ENCODE measurements at places on chromosomes 4 and X.

GRCh38 chrX:132741689-132742088 is 216.7 kb downstream of the HS6ST2 start:
- no peak for DNase-seq

- DNase-seq = no peak
Observed at GRCh38 chr4:112540695-112541094, 24.7 kb upstream of the NEUROG2 start.

GRCh38 chr4:16029262-16029661 is 54.6 kb downstream of the PROM1 start:
- peak; percentile 54 for DNase-seq

GRCh38 chrX:20418379-20419150 is 151.9 kb upstream of the RPS6KA3 start:
- no peak for DNase-seq

DNA sequence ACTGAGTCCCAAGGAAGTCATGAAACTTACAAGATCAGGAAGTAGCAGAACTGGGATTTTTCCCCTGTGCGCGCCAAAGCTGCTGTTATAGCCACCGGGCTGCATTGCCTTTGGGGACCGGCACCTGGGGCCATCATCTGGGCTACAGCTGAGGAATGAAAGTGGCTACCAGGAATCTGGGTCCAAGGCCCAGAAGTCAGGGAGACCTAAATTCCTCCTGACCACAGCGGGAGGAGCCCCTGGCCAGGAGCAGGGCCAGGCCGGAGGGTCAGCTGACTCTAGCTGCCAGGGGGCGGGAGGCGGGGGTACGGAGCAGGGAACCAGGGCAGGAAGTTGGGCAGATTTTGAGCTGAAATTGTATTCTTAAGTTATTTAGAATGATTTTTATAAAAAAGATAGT is 242.4 kb downstream of the EVC2 start:
- DNase-seq = no peak

DNA sequence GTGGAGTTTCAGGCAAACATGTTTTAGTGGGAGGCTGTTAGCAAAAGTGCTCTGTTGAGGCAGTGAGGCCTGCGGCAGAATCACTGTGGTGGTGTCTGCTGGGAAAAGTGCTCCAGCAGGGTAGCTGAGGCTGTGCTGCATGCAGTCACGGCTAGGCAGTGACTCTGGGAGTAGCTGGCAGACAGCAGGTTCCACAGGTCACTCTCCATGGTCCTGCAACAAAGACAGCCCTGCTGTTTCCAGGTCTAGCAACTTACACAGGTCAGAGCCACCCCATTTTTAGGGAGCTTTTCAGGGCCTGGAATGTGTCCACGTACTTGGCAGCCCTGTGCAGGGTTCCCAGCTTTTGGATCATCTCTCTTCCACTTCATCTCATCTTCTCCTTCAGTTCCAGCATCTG is 184.3 kb downstream of the NAA11 start:
- DNase-seq = peak; percentile 4

- DNase-seq = no peak
Observed at GRCh38 chr4:76611616-76612207, 176.7 kb downstream of the SHROOM3 start.

DNA sequence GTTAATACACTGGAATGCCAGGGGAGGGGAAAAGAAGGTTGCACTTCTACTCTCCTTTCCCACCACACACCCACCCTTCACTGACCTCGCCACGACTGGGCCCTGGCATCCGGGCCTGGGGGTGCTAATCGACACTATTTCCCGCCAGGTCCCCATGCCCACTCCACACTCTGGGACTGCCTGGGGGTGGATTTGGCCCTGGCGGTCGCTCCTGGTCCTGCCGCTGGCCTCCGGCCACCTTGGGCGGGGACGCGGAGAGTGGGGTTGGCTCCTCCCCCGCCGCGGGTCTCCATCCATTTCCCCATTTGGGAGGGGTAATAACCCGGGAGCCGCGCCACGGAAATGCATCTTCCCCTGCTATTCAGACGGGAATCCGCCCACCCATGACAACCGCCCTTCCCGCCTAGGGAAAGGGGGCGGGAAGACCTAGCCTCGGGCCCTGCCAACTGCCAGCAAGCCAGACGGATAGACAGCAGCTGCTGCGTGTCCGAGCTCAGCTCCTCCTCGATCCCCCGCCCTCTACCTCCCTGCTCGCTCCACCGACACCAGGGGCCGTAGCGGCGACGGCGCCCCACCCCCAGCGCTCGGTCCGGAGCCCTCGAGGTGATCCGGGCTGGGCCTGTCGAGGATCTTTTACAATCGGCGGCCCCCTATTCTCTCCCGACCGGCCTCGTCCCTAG is 78.1 kb downstream of the RLIM start:
- peak; percentile 91 for DNase-seq

- DNase-seq = peak; percentile 41
Observed at GRCh38 chrX:22365460-22365859, 92.7 kb downstream of the CBLL2 start.

- DNase-seq = no peak
Observed at GRCh38 chr4:53371049-53371448, 5.2 kb upstream of the SCFD2 start.

DNA sequence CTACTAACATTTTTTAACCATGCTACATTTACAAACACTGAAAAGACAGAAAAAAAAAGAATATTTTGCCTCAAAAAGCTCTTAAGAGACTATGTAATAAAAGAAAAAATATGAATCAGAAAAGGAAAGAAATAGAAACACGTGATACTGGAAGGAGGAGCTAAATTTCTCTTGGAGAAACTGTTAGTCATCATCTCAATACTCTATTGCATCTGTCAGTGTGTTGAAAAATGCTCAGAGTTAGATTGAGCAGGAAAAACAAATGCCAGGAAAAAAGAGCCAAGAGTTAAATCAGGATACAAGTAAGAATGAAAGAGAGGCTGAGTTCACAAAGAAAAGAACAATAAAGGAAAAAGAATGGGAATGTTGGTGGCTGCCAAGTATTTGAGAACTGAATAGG is 2.6 kb downstream of the RAB28 start:
- peak; percentile 65 for DNase-seq

DNA sequence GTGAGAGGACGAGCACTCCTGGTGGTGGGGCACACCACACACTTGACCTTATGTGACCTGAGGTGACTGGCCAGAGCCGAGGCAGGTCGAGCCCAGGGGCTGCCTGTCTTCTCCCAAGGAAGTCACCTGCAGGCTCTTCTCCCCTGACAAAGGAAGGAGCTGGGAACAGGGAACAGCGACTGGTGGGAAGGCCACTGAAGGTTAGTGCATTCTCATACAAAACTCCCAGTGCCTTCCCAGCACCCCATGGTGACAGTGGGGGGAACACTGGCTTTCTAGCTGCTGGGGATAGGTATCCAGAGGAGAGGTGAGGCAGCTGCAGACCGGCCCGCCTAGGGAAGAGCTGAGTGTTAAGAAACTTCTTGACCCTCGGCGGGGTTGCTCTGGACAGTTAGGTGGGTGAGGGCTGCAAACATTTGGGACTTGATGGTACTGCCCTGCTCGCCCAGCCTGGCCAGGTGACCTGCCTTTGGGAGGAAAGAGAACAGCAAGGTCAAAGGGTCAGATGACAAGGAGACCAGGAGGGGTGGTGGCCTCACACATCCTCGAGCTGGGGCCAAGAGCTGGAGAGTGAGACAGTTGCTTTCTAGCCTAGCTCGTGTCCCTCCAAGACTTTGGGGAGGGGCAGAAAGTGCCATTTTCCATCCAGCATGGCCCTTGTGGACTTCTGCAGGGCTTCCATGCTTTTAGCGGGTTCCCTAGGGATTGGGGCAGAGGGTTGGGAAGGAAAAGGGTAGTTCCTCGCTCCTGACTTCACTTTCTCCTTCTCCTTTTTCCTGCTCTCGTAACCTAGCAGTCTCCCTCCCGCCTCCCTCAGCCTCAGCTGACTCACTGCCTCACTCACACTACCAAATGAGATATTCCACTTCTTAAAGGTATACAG is 2.7 kb downstream of the NALF2 start:
- no peak for DNase-seq

- peak; percentile 53 for DNase-seq
Observed at GRCh38 chr4:181957088-181957487, 286.1 kb upstream of the TENM3 start.

GRCh38 chr4:184477201-184477999 is 3.0 kb upstream of the IRF2 start:
- no peak for DNase-seq

Data from cardiac fibroblast (primary cell).